ENCODE measurements at places on chromosomes 1 and 21. TPM values are rescaled to one million over a fixed set of nuclear protein-coding genes. Genes with fewer than 3 reads are reported as not detected.

DNA sequence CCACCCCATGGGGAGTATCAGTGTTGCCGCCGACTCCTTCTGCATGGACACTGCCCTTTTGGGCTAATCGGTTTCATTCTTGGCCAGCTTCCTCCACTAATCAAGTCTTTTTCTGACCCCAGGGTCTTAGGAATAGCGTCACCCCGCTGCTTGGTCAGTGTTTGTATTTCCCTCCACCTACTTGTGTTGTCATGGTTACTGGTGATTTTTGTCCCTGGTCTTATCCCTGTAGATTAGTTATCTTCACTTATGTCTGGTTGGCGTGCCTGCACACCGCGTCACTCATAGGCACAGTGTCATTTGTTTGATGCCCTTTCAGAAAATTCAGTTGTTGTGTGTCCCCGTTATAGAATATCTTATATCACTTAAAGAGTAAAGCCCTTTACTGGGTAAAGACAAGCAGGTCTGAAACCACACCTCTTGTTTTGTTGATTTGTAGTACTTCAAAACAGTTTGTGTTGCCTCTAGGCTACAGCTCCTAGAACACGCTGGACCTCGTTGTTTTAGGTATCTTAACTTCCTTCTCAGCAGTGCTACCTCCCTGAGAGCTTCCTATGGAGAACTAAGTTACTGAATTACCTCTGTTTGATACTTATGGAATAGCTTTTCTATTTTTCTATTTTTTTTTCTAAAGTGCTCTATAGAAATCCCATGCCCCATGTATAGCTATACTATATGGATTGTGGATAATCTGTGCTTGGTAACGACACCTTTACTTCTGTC lies 868 bp downstream of the PPP1R12B start:
- peak; percentile 37 for DNase-seq

DNA sequence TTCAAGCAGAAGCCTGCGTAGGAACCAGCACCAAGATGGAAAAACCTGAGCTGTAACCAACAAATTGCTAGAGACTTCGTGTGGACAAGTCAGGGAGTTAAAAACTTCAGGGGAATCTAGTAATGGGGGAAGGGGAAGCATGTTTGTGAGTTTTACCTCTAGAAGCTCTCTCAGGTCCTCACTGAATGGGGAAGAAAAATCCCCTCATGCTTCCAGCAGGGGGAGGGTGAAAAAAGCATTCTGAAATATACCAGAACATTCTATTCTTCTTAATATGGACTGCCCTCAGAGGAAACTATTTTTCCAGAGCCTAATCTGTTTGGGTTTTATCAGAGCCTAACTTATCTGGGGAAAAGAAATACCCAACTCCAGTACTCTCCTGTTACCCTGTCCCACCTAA lies 28.6 kb downstream of the GNG12 start:
- no peak for DNase-seq

DNA sequence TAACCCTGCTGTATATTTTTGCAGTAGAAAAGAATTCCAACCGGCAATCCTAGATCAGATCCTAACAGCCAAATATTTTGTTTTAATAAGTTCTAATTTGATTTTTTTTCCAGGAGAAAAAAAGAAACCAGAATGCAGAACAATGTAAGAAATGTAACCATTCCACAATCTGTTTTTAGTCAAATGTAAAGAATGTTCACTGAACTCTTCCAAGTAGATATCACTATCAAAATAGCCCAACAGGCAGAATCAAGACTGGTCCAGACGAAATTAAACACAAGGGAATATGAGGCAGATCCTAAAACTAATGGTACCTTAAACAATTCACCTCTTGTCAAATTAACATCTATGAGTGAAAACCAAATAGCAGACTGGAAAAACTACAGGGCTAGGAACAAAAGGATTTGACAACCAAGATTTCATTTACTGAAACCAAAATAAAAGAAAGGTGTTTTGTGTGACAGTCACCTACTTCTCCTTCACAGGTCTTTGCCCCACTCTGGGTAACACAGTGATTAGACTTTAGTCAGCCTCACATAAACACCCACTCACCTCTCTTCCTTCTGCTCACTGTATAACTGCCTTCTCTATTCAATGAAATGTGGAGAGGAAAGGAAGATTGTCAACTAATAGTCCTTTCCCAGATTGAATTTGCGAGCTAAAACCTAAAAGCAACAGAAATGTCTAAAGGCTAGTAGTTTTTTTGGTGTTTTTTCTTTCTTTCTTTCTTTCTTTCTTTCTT lies 137.9 kb downstream of the FAF1 start:
- no peak for DNase-seq

Gene BEND5
- total RNA-seq, result 0.70 TPM

Gene AKR7A3
- total RNA-seq, result 0.23 TPM

Gene C2CD4D
- not detected for total RNA-seq
